ENCODE measurements at places on chromosomes 12 and 14.

DNA sequence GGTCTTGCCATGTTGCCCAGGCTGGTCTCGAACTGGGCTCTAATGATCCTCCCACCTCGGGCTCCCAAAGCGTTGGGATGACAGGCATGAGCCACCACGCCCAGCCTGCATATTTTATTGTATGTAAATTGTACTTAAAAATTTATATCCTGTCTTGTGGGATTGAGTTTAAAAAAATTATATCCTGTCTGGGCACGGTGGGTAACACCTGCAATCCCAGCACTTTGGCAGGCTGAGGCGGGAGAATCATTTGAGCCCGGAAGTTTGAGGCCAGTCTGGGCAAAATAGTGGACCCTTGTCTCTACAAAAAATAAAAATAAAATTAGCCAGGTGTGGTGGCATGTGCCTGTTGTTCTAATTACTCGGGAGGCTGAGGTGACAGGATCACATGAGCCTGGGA lies 13.9 kb upstream of the CEBPE start:
- DNase-seq = no peak

DNA sequence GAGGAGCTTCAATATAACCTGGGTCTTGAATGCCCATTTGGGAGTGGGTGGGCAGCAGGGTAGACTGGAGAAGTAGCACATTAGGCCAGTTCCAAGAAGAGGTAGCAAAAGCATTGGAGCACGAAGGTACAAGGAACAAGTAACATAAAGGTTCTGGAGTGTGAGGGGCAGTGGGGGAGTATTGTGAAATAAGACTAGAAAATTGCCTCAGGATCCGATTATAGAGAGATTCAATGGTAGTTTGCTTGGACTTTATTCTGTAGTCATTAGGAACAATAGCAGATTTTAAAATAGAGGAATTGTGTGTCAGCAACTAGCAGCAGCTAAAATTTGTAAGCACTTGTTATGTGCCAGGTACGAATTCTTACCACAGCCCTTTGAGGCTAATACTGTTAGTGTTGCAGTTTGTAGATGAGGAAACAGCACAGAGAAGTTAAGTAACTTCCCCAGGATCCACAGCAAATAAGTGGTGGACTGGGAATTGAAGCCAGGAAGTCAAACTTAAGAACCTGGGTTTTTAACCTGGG lies 61.8 kb downstream of the PPFIBP1 start:
- DNase-seq = no peak

DNA sequence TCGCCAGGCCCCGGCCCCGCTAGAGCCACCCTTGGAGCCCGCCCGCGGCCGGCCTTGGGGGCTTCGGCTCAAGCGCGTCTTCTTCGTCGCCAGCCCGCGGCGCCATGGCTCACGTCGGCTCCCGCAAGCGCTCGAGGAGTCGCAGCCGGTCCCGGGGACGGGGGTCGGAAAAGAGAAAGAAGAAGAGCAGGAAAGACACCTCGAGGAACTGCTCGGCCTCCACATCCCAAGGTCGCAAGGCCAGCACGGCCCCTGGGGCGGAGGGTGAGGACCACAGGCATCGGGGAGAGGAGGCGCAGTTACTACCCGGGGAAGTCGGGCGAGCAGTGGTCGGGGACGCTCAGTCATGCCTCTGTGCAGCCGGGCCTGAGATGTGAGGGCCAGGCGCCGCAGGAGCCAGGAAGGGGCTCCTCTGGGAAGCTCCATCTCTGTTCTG lies 573 bp downstream of the ARL6IP4 start:
- DNase-seq = no peak

GRCh38 chr12:109732321-109733305 lies 19.0 kb downstream of the FAM222A start:
- DNase-seq = no peak

DNA sequence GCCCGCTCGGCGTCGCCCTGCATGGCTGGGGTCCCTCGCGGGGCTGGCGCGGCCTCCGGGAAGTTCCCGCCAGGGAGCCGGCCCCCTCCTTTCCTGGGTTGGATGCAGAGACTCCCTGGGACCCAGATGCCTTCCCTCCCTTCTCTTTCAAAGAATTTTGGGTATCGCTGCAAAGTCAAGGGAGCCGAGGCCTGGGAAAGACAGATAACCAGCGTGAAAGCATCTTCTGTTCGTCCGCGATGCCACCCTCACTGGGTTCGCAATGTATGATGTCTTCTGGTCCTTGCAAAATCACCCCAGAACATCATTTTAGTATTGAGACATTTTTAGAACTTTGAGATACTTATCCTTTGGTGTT lies 451 bp downstream of the IRAK3 start:
- DNase-seq = no peak

DNA sequence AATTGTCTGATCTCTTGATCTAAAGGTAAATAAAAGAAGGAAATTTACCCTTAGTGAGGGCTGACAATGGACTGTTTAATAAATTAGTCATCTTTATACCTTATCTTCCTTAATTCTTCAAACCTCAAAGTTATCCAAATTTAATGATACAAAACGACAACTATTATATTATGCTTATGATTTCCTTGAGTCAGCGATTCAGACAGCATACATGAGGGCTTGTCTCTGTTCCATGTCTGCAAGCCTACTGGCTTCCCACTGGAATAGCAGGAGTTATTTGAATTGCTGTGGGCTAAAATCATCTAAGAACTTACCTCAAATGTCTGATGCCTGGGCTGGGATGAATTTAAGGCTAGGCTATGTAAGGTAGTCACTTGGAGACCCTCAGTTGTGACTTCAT lies 197.2 kb upstream of the MDGA2 start:
- DNase-seq = no peak

DNA sequence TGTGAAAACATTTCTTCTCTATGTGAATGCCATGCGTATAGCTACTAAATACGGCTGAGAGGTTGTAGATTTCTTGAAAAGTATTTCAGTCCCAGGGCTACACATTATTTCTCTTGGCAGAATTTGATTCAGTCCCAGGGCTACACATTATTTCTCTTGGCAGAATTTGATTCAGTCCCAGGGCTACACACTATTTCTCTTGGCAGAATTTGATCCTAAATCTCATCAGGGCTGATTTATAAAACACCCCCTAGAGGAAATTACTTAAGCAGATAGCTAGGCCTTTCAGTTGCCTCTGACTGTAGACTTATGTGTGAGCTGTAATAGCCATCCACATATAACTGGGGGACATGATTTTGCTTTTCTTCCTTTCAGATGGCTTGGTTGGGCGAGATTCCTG lies 50.4 kb downstream of the AK7 start:
- no peak for DNase-seq

DNA sequence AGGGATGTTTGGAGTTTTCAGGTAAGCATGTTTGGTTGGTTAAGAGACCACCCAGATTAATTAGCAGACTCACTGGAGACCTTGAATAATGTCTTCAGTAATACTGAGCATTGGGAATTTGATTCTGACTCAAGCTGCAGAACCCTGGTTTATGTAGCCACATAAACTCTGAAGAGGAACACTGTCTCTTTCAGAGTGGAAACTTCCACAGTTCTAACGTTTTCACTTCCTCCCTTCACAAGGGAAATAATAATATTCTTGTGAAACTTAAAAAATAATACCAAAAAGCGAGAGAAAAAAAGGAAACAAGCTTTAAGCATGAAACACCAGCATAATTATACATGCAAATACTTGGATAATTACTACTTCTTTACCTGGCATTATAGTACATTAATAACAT lies 40.0 kb upstream of the ST8SIA1 start:
- DNase-seq = no peak

DNA sequence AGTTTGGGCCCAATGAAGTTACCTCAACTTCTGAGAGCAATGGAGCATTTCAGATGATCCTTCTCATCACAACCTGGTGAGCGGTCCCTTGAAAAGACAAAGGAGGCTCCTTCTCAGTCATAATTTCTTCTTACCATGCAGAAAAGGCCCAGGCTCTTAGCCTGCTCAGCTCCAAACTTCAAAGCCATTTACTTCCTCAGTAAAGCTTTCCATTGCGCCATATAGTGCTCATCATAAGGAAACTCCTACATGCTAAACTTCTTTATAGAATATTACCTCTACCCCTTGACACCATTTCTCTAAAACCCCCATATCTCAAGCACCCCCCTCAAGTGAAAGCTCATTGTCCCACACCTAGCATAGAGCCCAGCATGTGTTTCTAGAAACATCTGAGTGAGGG lies 127.1 kb downstream of the GTF2A1 start:
- no peak for DNase-seq

GRCh38 chr14:95388699-95389098 lies 69.0 kb upstream of the CLMN start:
- no peak for DNase-seq

DNA sequence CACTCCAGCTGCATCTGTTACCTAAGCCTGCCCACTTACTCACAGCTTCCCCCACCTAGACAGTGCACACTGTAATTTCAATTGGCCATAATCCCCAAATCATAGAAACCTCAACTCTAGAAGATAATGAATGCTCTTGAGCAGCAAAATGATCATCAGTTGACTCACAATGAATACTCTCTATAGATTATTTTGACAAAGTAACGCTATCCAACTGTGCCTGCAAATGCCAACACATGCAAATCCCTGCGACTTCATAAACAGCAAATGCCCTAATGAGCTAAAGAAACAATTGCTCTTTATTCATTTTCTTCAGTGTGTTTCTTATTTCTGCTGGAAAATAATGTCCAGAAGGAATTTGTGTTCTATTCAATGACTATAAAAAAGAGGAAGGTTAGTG lies 319.5 kb downstream of the PAWR start:
- DNase-seq = no peak

GRCh38 chr14:93960108-93960475 lies 16.3 kb downstream of the ASB2 start:
- peak; percentile 60 for DNase-seq

GRCh38 chr14:41201696-41202095 lies 405.0 kb upstream of the LRFN5 start:
- no peak for DNase-seq

GRCh38 chr14:21169573-21169972 lies 13.7 kb upstream of the OR5AU1 start:
- DNase-seq = no peak

- DNase-seq = no peak
Observed at GRCh38 chr12:93536766-93537488, 35.5 kb upstream of the SOCS2 start.

DNA sequence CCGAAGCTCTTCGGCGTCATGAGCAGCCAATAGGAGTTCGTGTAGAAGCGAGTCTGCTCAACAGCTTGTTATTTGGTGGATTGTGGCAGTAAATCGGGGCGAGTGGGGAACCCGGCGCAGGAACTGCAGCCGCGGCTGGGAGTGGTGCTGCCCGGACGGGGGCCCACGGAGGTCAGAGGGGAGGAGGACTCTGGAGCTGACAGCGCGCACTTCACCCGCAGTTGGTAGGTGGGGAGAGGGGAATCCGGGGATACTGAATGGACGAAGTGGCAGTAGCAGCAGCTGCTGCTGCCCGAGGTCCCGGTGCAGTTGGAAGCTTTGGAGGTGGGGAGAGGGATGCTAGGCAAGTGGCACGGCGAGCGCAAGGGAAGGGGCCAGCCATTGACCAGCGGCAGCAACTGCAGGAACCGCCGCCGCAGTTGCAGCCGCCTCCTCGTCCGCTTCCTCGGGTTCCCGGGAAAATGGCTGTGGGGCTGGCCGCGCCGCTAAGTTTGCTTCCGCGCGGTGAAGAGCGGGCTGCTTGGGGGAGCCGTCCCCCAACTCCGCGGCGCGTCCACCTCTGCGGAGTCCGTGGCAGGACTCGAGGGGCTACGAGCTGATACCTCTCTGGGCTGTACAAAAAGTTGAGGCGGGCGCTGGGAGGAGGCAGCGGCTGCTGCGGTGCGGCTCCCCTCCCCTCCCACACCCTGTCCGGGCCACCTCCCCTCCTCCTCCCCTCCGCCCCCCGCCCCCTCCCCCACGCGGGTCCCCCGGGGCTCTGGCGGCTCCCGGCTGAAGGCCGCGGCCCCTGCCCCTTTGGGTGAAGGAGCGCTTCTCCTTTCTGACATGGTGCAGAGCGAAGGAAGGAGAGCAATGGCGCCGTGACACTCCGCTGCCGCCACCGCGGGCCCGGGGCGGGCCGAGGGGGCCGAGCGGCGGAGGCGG lies at the start of gene ARID4A:
Gene ARID4A, plus strand, starts transcription at position 79 of the 924 bp plus-strand sequence. CDS start 1,300 bp downstream, outside the sequence.
- peak; percentile 83 for DNase-seq

- DNase-seq = no peak
Observed at GRCh38 chr12:59298296-59298695, 297.5 kb upstream of the SLC16A7 start.

- DNase-seq = peak; percentile 78
Observed at GRCh38 chr12:101697197-101697929, at the start of gene CHPT1. Gene CHPT1 (plus strand): TSS chr12:101697640. CDS start chr12:101697862, 222 bp downstream.

- no peak for DNase-seq
Observed at GRCh38 chr12:10563002-10563401, 50.4 kb downstream of the MAGOHB start.

DNA sequence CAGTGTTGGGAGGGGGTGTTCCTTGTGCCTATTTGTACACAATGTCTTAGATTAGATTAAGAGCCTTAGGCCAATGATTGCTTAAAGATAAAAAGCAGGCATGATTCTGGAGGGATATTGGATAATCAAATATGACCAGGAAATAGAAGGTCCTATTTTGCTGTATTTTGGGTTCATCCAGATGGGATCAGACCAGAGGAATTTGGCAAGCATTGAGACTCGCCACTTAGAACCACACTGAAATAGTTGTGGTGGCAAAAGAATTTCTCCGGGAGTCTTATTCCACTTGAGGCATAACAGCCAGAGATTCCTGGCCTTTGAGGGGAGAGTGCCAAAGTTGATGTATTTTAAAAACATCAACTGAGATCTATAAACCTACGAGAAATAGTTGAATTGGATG lies 327.2 kb downstream of the RAD51B start:
- DNase-seq = no peak

GRCh38 chr12:78204926-78205325 lies 374.2 kb downstream of the NAV3 start:
- DNase-seq = no peak

DNA sequence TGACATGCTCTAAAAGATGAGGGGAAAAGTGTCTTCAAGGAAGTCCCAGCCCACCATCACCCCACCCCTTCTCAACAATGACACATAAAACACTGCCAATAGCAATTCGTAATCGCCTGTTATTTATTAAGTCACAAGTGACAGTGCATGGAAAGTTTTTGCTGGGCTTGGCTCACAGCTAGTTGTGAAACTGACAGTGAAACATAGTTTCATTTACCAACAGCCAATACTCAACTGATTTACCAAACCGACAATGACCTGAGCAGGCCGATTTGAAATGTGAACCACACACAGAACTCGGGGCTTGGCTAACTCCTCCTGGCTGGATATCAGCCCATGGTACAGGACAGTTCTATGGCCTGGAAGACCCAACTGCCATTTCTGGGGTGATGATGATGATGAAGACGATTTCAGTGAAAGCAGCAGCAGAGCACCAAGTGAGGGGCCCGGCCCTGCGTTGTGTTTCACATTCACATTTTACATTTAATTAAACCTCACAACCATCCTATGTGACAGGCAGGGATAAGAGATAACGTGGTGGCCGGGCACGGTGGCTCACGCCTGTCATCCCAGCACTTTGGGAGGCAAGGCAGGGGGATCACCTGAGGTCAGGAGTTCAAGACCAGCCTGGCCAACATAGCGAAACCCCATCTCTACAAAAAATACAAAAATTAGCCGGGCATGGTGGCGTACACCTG lies 42.7 kb downstream of the CAMKK2 start:
- no peak for DNase-seq

GRCh38 chr12:89334548-89335169 lies 17.6 kb downstream of the DUSP6 start:
- no peak for DNase-seq

- no peak for DNase-seq
Observed at GRCh38 chr12:95547522-95548055, 3.7 kb downstream of the USP44 start.

Measured in stimulated activated CD4-positive, alpha-beta T cell treated with anti-CD3 and anti-CD28 coated beads, Interleukin-15, amount 100 ng/mL, for 24 hours (primary cell).